ENCODE measurements at places on chromosomes 2 and 18.

GRCh38 chr2:62604336-62604735 is 98.3 kb upstream of the TMEM17 start:
- DNase-seq = no peak

- no peak for DNase-seq
Measured at GRCh38 chr18:48979944-48980890, 29.5 kb upstream of the SMAD7 start.

GRCh38 chr18:8762968-8763367 is 57.6 kb downstream of the MTCL1 start:
- DNase-seq = no peak

DNA sequence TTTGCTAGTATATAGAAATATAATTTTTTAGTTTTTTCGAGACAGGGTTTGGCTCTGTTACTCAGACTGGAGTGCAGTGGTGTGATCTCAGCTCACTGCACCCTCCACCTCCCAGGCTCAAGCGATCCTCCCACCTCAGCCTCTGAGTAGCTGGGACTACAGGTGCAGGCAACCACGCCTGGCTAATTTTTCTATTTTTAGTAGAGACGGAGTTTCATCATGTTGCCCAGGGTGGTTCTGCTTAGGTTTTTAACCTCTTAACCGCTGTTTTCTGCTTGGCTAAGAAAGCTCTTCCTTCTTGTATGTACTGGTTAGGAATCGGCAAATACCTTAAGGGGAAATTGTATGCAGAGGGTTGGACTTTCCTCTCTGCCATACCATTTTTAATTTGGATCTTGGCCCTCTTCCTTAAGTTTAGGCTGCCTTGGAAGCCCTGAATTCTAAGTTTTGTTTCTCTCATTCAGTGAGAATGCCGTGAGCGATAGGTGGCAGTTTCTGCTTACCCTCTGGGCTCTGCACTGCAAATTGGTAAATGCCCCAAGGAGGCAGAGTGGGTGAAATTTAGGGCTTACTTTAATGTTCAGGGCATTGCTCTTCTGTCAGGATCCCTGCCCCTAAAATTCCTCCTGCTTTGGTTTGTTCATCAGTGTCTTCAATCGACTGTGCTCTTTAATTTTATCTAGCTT is 32.3 kb downstream of the EML6 start:
- DNase-seq = no peak

DNA sequence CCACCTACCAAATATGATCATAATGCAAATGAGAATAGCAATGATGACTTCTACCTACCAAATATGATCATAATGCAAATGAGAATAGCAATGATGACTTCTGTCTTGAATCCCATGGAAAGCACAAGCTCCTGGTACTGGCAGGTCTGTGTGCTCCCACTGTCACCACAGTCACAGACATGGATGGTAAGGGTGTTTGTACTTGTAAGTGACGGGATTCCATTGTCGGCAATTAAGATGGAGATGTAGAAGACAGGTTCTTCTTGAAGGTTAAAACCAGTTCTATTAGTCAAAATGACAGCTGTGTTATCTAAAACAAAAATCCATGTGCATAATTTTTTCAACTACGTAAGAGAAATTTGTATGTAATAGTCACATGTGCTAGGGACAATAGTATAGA is 95.0 kb downstream of the CDH19 start:
- no peak for DNase-seq

- DNase-seq = no peak
Measured at GRCh38 chr2:240886023-240886565, 9.9 kb downstream of the MAB21L4 start.

DNA sequence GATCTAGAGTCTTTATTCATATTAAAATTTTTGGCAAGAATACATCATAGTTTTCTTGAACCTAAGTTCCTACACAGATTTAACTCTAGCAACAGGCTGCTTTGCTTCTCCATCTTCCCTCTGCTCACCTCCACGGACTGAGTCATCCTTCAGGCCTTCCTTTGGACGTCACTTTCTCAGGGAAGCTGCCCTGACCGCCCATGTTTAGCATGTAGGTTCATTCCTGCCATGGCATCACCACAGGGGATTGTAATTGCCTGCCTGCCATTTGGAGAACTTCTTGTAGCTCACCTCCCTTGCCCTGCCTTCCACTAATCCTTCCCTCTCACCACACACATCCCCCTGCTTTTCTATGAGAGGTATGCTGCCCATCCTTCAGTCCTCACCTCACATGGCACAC is 43.9 kb upstream of the B3GNT2 start:
- no peak for DNase-seq

DNA sequence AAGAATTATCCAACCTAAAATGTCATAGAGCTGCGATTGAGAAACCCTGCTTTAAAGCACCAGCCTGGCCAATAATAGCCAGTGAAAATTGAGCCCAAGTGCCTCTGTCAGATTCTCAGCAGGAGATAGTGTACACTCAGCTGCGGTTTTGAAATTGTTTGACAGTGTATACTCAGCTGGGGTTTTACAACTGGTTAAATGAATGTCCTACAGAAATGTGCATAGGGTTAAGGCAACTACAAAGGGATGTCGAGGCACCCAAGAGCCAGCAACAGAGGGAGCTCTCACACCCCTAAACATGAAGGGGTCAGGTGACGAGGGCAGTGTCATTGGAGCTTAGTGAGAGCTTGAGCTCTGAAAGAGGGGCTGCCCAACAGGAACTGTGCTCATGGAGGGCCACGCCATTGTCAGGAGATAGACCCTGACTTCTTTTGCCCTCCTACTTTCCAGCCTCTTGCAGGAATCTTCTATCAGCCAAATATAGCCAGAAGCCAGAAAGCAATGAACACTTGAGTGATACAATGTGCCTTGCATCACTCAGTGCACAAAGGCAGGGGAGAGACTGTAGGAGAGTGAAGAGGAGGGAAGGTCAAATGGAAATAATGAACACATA is 15.1 kb downstream of the ACTG2 start:
- DNase-seq = no peak

GRCh38 chr2:237967463-237967951 is 693 bp downstream of the UBE2F start:
- no peak for DNase-seq

DNA sequence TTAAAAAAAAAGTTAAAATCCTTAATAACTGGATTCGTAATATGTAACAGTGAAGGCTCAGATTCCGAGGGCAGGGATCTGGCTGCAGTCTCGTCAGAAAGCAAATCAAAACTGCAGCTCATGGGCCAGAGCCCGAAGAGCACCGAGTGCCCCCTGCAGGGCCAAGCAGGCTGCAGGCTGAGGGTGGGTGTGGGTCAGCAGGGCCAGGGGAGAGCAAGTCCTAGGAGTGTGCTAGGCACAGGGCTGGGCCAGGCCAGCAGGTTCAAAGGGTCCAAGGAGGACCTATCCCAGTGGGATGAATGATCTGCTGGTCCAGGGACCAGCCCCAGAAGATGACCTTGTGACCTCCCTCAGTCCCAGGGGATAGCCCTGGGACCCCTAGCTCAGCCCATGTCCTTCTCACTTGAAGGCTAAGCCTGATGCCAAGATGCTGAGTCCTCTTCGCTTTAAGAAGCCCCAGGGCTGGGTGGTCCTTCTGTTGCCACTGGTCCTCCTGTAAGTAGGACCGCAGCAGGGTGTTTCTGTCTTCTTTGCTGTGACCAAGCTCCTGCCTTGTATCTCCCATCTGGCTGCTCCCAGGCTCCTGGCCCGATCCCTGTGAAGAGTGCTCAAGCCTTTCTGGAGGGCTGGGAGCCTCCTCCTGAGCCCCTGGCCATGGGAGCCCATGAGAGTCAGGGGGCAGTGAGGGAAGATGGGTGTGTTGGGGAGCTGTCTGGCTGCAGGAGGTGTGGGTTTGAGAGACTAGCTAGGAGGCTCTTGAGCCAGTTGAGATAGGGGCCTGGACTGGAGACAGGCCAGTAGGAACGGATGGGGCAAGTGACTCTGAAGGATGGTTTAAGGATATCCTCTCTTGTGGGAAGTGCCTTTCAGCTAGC is 150.7 kb downstream of the DYSF start:
- no peak for DNase-seq

- DNase-seq = no peak
Measured at GRCh38 chr2:159714247-159714930, 2.1 kb downstream of the MARCHF7 start.

DNA sequence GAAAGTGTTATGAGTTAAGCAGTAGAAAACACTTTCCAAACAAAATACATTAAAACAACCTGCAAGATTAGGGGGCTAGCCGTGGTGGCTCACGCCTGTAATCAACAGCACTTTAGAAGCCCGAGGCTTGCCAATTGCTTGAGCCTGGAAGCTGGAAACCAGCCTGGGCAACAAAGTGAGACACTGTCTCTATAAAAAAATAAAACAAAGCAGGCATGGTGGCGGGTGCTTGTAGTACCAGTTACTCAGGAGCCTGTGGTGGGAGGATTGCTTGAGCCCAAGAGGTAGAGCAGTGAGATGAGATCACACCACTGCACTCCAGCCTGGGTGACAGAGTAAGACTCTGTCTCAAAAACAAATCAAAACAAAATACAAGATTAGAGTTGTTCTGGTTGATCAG is 208.3 kb downstream of the ERBB4 start:
- DNase-seq = no peak

DNA sequence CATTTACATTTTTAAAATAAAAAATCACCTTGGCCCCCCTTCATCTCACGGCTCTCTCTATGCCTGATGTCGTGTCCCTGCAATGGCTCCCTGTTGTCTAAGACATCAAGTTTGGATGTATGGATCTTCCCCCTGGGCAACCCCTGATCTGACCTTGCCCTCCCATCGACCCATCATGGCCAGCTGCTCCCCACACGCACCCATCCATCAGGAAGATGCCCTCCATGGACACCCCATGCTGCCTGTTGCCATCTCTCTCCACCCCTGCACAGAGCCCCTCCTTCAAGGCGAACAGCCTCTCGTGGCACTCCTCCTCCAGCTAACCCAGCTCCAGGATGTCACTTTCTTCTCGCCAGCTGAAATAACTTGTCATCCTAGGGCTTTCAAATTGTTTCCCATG is 59.5 kb downstream of the DPYSL5 start:
- DNase-seq = no peak

GRCh38 chr2:98571121-98571701 is 37.1 kb downstream of the COA5 start:
- no peak for DNase-seq

- no peak for DNase-seq
Measured at GRCh38 chr2:97673182-97673914, 3.8 kb downstream of the C2orf92 start.

- DNase-seq = no peak
Measured at GRCh38 chr2:68463287-68463877, 3.7 kb downstream of the FBXO48 start.

DNA sequence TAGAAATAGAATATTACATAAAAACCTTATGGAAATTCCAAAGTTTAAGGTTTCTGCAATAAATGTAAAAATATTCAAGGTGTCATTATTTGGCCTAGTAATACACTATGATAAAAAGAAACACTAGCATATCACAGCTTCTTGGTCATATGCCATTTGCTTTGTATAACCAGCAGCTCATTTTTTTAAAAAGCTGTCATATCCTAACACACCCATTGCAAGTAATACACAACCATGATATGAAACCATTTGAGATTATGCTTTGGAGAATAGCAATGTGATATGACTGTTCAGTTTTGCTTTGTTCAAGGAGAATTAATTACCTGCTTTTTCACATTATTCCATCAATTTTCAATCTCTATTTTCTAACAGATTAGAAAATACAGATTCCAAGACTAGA is 149.0 kb downstream of the IKZF2 start:
- DNase-seq = no peak

- DNase-seq = no peak
Measured at GRCh38 chr2:47056374-47056773, 98.7 kb downstream of the STPG4 start.

- no peak for DNase-seq
Measured at GRCh38 chr18:72871091-72871490, 3.3 kb upstream of the NETO1 start.

DNA sequence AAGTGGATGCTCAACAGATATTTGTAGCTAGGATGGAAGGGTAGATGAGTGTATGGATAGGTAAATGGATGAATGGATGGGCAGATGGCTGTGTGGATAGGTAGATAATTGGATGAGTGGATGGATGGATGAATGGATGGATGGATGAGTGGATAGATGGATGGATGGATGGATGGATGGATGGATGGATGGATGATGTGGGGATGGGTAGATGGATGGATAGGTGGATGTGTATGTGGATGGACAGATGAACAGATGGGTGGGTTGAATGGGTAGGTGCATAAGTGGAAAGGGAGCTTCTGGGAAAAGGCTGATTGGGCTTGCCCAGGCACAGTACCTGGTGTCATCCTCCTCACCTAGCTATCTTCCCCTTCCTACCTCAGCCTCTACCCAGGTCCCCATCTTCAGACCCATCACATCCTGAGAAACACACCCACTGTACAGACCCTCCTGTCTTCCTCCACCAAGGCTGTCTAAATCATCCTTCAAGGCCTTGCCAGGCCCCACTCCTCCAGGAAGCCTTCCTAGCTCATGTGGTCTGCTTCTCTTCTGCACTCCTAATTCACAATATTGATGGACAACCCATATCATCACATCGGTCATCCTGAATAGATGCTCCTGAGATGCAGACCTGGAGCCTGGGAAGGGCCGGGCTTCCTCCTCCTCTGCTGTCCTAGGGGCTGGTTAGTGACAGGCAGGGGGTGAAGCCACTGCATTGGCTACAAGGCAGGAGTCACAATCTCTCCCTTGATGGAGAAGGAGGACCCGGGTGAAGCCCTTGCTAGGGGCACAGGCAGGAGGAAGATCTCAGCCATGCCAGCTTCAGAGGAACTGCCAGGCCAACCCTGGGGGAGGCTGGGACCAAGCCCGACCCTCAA is 49.4 kb downstream of the SMAD7 start:
- no peak for DNase-seq

DNA sequence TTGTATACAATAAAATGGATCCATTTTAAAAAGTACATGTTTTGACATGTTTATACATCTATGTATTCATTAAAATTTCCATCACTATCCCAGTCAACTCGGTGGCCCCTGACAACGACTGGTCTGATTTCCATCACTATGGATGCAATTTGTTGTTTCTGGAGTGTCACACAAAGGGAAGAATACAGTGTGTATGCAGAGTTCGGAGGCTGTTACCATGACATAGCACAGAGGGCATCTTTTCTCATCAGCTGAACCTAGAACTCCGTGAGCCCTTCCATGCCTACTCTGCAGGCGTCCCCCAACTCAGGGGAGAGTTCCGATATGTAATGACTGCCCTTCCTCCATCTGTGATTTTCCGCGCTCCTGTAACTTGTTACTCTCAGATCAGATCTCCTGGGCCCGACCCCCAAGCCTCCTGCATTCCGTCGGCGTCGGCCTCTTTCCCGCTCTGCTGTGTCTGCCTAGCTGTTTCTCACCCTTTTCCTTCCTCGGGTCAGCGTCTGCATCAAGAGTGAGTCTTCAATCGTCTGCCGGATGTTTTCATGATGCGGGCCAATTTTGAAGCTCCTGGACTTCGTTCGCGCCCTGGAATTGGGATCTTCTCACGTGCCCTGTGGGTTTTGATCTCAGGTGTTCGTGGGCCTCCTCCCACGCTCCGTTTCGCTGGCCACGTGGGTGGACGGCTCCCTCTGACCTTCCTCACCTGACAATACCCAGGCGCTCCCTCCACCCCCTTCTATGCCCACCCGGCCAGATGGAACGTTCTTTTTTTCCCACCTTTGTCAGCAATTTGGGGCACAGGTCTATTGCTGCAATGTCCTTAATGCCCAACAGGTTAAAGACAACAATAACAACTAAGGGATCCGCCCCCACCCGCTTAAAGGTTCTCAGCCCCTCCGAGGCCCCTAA is 161.0 kb downstream of the TWIST2 start:
- DNase-seq = no peak
